Ovary (tissue), 10 donors: ENCODE measurements at places on chromosomes 5 and 9. TPM values are rescaled to one million over a fixed set of nuclear protein-coding genes. Genes with fewer than 3 reads are reported as not detected.

GRCh38 chr5:7478459-7478858 lies 82.5 kb downstream of the ADCY2 start:
- H3K27me3 ChIP-seq = no peaks in the 10 kb centered on the region
- H3K27ac ChIP-seq = no peak overlapping the region
- no peak for DNase-seq
- no peaks in the 10 kb centered on the region for H3K36me3 ChIP-seq

DNA sequence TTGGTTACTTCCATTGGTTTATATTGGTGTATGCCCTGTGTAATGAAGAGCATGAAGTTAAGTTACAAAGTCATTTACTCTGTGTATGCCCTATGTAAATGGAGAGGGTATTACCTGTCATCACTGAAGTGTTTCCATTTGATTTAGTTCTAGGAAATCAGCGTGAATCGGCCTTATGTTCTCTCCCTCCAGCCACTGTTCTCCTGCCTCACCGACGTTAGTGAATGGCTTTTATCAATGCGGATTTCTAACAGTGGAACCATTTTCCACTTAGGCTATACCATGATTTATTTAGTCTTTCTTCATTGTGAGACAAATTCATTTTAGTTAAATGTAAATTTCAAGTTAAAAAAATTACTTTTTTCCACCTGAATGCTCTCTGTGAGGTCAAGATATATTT lies 327.0 kb upstream of the ADCY2 start:
- DNase-seq = no peak
- no peaks in the 10 kb centered on the region for H3K27me3 ChIP-seq
- H3K27ac ChIP-seq = no peak overlapping the region
- no peaks in the 10 kb centered on the region for H3K36me3 ChIP-seq
- no peaks in the 10 kb centered on the region for H3K4me1 ChIP-seq
- no peak overlapping the region for H3K4me3 ChIP-seq

GRCh38 chr5:120396186-120396585 lies 67.9 kb upstream of the PRR16 start:
- no peak overlapping the region for H3K27ac ChIP-seq
- no peaks in the 10 kb centered on the region for H3K27me3 ChIP-seq
- DNase-seq = no peak
- H3K36me3 ChIP-seq = no peaks in the 10 kb centered on the region

GRCh38 chr5:102778478-102778877 lies 23.4 kb downstream of the PAM start:
- H3K4me3 ChIP-seq = no peak overlapping the region
- H3K4me1 ChIP-seq = peaks cover 4% of the 10 kb centered on the region
- no peak overlapping the region for H3K27ac ChIP-seq
- no peaks in the 10 kb centered on the region for H3K27me3 ChIP-seq
- no peak for DNase-seq

- no peak overlapping the region for H3K4me3 ChIP-seq
- DNase-seq = no peak
- H3K27ac ChIP-seq = no peak overlapping the region
- peaks cover 5% of the 10 kb centered on the region for H3K4me1 ChIP-seq
- H3K27me3 ChIP-seq = no peaks in the 10 kb centered on the region
Observed at GRCh38 chr5:149810856-149811255, 80.7 kb downstream of the PPARGC1B start.

GRCh38 chr5:10264604-10265003 lies 14.5 kb downstream of the CCT5 start:
- no peaks in the 10 kb centered on the region for H3K36me3 ChIP-seq
- H3K4me1 ChIP-seq = no peaks in the 10 kb centered on the region
- no peak overlapping the region for H3K4me3 ChIP-seq
- no peaks in the 10 kb centered on the region for H3K27me3 ChIP-seq
- no peak overlapping the region for H3K27ac ChIP-seq
- no peak for DNase-seq

- H3K4me3 ChIP-seq = no peak overlapping the region
- H3K4me1 ChIP-seq = peaks cover 3% of the 10 kb centered on the region
- H3K27ac ChIP-seq = no peak overlapping the region
- H3K27me3 ChIP-seq = no peaks in the 10 kb centered on the region
Observed at GRCh38 chr5:124923131-124923530, 176.7 kb upstream of the ZNF608 start.

DNA sequence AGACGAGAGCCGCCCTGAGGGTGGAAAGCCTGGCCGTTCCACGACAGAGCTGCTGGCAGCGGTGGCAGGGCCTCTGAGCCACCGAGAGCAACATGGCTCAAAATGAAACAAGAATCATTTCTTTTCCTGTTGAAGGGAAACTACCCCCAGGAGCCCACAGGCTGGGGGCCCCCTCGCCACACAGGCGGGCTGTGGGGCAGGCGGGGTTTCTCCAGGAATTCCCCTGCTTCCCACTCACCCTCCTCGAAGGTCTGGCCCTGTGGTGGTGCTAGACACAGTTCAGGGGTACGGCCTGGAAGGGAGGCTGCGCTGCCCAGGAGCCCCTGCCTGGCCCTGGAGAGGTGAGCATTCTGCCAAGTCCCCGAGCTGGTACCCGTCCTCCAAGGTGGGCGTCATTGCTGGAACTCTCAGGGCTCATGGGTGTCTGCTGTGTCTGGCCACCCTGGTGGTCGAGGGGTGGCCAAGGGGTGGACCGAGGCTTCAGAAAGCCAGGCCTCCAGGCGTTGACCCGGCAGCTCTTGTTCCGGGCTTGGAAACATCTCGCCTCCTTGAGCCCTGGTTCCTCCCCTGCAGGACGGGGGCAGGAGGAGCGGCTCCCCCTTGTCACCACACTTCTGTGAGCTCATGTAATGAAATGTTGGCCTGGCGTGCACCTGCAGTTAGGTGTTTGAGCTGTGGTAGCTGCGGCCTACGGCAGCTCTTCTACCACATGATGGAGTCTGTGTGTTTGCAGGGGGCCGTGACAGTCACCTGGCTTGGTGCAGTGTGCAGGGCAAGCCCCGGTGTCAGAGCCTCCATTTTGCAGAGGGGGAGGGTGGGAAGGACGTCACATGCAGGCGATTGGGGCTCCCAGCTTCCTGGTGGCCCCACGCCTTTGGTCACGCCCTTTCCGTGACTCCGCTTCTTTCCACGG lies 65.3 kb downstream of the RXRA start:
- no peaks in the 10 kb centered on the region for H3K27me3 ChIP-seq
- H3K4me3 ChIP-seq = no peak overlapping the region
- no peaks in the 10 kb centered on the region for H3K36me3 ChIP-seq
- no peak for DNase-seq
- no peak overlapping the region for H3K27ac ChIP-seq

DNA sequence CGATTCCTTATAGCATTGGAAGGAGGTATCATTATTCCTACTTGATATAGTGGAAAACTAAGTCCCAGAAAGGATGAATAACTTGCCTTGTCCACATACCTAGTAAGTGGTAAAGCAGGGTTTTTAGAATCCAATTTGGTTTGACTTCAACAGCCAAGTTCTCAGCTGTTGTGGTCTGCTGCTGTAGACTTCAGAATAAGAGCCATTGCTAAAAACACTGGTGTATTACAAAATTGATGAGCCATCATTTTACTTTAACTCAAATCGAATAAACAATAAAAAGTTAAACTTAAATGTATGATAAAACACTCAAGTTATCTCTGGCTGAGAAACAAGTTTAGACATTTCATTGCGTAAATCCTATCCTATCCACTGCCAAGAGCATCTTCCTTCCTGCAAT lies 610.8 kb downstream of the TLE1 start:
- no peaks in the 10 kb centered on the region for H3K27me3 ChIP-seq
- no peak for DNase-seq
- H3K4me3 ChIP-seq = no peak overlapping the region
- no peak overlapping the region for H3K27ac ChIP-seq

- H3K36me3 ChIP-seq = no peaks in the 10 kb centered on the region
- peak overlapping the region; percentile 68 for H3K27ac ChIP-seq
- H3K4me1 ChIP-seq = peaks cover 10% of the 10 kb centered on the region
- peak overlapping the region; percentile 26 for H3K4me3 ChIP-seq
Observed at GRCh38 chr9:16828340-16829281, 41.9 kb downstream of the BNC2 start.

- H3K36me3 ChIP-seq = no peaks in the 10 kb centered on the region
- no peak for DNase-seq
- no peaks in the 10 kb centered on the region for H3K4me1 ChIP-seq
- no peaks in the 10 kb centered on the region for H3K27me3 ChIP-seq
- H3K4me3 ChIP-seq = no peak overlapping the region
Observed at GRCh38 chr5:115064380-115064779, 105.3 kb downstream of the TRIM36 start.

GRCh38 chr9:29348999-29349398 lies 1775.7 kb upstream of the C9orf72 start:
- no peak for DNase-seq
- no peak overlapping the region for H3K4me3 ChIP-seq
- no peaks in the 10 kb centered on the region for H3K27me3 ChIP-seq
- H3K36me3 ChIP-seq = no peaks in the 10 kb centered on the region
- no peak overlapping the region for H3K27ac ChIP-seq

- no peaks in the 10 kb centered on the region for H3K4me1 ChIP-seq
- no peaks in the 10 kb centered on the region for H3K27me3 ChIP-seq
- no peak overlapping the region for H3K27ac ChIP-seq
- H3K4me3 ChIP-seq = no peak overlapping the region
Observed at GRCh38 chr9:126520453-126520852, 93.3 kb upstream of the LMX1B start.

- H3K4me1 ChIP-seq = peaks cover 8% of the 10 kb centered on the region
- H3K27me3 ChIP-seq = no peaks in the 10 kb centered on the region
- no peaks in the 10 kb centered on the region for H3K36me3 ChIP-seq
- H3K27ac ChIP-seq = peak overlapping the region; percentile 65
- peak; percentile 70 for DNase-seq
Observed at GRCh38 chr5:181190711-181191525, 14.1 kb downstream of the TRIM7 start.

GRCh38 chr5:134247428-134248224 lies 21.8 kb upstream of the PPP2CA start:
- H3K27ac ChIP-seq = no peak overlapping the region
- no peaks in the 10 kb centered on the region for H3K36me3 ChIP-seq
- no peaks in the 10 kb centered on the region for H3K27me3 ChIP-seq
- H3K4me3 ChIP-seq = no peak overlapping the region

DNA sequence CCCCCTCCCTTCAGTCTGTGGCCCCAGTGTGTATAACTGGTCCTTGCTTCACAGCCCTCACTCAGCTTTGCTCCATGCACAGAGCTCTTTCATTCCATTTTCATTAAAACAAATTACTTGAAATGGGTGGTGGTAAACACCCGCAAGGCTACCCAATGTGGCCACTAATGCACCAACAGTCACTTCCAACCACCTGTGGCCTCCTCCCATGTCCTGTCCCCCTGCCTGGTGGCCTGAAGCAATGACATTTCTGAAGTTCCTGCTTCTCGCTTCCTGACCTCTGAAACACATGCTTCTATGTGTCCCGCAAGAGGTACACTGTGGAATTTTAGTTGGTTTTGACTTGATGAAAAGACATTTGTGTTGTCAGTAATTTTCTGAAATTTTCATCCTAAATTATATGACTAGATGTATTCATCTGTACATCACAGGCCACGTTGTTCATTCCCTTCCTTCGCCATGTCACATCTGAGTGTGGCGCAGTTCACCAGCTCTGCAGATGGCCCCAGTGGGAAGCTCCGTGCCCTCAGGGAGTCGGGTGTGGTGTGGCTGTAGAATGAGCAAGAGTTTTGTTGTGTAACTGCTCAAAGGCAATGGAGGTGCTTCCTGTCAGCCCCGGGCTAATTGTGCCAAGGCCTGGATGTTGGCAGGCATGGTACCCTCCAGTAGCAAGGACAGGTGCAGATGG lies 9.6 kb downstream of the ROPN1L start:
- H3K27ac ChIP-seq = no peak overlapping the region
- H3K27me3 ChIP-seq = no peaks in the 10 kb centered on the region
- H3K4me3 ChIP-seq = no peak overlapping the region
- no peak for DNase-seq
- no peaks in the 10 kb centered on the region for H3K36me3 ChIP-seq

GRCh38 chr9:79583952-79584654 lies 12.3 kb downstream of the TLE4 start:
- H3K27ac ChIP-seq = no peak overlapping the region
- DNase-seq = no peak
- H3K27me3 ChIP-seq = no peaks in the 10 kb centered on the region
- peaks cover 32% of the 10 kb centered on the region for H3K4me1 ChIP-seq
- no peaks in the 10 kb centered on the region for H3K36me3 ChIP-seq

- H3K4me3 ChIP-seq = no peak overlapping the region
- no peak for DNase-seq
- H3K4me1 ChIP-seq = peaks cover 4% of the 10 kb centered on the region
- H3K36me3 ChIP-seq = no peaks in the 10 kb centered on the region
Observed at GRCh38 chr5:147384346-147385193, 125.3 kb downstream of the DPYSL3 start.

DNA sequence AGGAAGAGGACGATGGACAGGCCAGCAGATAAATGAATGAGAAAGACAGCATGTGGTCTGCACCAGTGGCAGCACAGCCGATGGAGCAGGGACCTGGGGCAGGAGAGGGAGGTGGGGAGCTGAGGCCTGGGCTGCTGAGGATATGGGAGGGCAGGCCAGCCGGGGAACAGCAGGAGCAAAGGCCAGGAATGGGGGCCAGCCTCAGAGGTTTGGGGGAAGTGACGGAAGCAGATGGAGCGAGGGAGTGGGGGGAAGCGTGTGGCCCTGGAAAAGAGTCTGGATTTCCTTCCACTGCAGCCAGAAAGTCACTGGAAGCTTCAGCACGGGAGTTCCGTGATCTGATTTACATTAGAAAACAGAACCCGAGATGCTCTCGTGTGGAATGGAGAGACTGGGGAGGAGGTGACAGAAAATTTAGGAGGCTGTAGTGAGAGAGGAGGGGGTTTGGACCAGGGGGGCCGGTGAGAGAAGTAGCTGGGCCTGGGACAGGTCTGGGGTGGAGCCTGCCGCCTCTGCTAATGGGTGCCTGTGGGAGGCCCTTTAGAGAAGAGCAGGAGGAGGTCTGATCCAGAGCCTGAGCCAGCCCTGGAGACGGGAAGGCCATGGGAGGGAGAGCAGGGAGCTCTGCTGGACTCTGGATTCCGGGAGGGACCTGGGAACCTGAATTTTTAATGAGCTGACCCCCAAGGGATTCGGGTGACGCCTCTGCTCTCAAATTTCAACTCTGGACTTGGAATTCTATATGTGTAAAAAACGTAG lies 65.4 kb downstream of the TSPAN17 start:
- H3K36me3 ChIP-seq = no peaks in the 10 kb centered on the region
- no peaks in the 10 kb centered on the region for H3K27me3 ChIP-seq
- DNase-seq = no peak

GRCh38 chr9:109903515-109904138 lies 123.6 kb downstream of the PALM2AKAP2 start:
- H3K4me1 ChIP-seq = no peaks in the 10 kb centered on the region
- H3K36me3 ChIP-seq = no peaks in the 10 kb centered on the region
- DNase-seq = peak; percentile 64
- no peak overlapping the region for H3K4me3 ChIP-seq
- H3K27me3 ChIP-seq = no peaks in the 10 kb centered on the region

GRCh38 chr9:134644725-134645606 lies 3.4 kb downstream of the COL5A1 start:
- DNase-seq = peak; percentile 94
- no peaks in the 10 kb centered on the region for H3K27me3 ChIP-seq
- peak overlapping the region; percentile 71 for H3K27ac ChIP-seq
- H3K4me1 ChIP-seq = peaks cover 23% of the 10 kb centered on the region

The IGFBPL1 gene
- 0.42 TPM for total RNA-seq

The IFNK gene
- total RNA-seq = not detected

The ARID3C gene
- not detected for total RNA-seq

The SHOC1 gene
- not detected for total RNA-seq

The TMEM252 gene
- total RNA-seq = not detected

The GPRIN1 gene
- 0.32 TPM for total RNA-seq
